Endodermal cell (in vitro differentiated cells): ENCODE measurements at places on chromosomes 11 and 22. TPM values are rescaled to one million over a fixed set of nuclear protein-coding genes. Genes with fewer than 3 reads are reported as not detected.

DNA sequence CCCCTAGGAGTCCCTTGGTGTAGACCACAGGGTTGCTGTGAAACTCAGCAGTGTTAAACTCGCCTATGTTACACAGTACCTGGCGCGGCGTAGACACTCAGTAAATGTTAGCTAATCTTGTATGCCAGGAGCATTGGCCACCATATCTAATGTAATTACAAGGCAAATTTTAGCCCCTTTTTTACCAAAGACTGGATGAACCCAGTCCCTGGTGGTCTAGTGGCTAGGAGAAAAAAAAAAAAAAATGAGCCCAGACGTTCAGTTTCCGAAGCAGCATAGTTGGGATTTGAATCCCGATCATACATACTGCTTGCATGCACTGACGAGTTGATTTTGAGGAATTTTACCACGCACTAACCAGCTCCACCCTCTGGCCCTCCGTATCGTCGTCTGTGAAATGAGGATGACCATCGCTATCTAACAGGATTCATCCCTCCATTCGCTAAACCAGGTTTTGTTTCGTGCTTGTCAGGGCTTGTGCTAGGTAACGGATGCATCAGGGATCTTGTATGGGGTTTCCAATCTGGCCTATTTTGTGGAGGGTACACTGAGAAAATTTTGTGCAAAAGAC is 688 bp downstream of the PTS start:
- DNase-seq = no peak
- peak overlapping the region; percentile 93 for H3K4me3 ChIP-seq
- H3K4me1 ChIP-seq = no peaks in the 10 kb centered on the region
- H3K27ac ChIP-seq = no peak overlapping the region
- H3K27me3 ChIP-seq = peaks cover 20% of the 10 kb centered on the region

- H3K4me3 ChIP-seq = no peak overlapping the region
- no peaks in the 10 kb centered on the region for H3K4me1 ChIP-seq
- H3K27ac ChIP-seq = no peak overlapping the region
- H3K36me3 ChIP-seq = no peaks in the 10 kb centered on the region
These were observed 58.0 kb upstream of the PLET1 start for GRCh38 chr11:112318661-112319060.

GRCh38 chr11:73405146-73405510 is 28.9 kb downstream of the RELT start:
- H3K27me3 ChIP-seq = no peaks in the 10 kb centered on the region
- H3K27ac ChIP-seq = no peak overlapping the region
- peaks cover 10% of the 10 kb centered on the region for H3K4me1 ChIP-seq
- H3K4me3 ChIP-seq = no peak overlapping the region
- DNase-seq = no peak

TH gene
- not detected in 2 replicates for total RNA-seq
